ENCODE measurements at places on chromosomes 1 and 21. TPM values are rescaled to one million over a fixed set of nuclear protein-coding genes. Genes with fewer than 3 reads are reported as not detected.

DNA sequence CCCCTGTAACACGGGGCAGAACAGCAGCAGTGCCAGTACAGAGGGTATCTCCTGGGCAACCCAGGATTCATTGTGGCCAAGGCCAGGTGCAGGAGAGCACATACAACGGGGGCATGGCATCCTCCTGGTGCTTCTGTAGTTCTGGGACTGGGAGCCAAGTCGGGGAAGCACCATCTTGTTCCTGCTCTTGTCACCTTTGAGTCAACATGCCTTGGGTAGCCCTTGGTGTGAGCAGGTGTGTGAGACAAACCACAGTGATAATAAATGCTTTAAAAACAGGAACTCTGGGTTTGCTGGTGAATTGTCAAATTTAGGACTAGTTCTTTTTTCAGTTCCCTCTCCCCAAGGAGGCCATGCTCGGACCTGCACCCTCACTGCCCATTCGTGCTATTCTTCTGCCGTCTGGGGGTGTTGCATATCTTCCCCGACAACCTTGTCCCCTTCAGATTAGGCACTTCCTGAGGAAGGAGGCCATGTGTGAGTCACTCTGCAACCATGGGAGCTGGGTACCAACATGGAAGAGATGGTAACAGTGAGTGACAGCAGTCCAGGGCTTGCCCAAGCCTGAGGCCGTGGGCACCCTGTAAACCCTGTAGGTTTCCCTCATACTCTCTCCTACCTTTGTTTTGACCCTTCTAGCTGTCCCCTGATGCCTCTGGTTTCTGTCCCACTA is 150.2 kb downstream of the GRIK3 start:
- peaks cover 21% of the 10 kb centered on the region for H3K27me3 ChIP-seq
- no peaks in the 10 kb centered on the region for H3K4me1 ChIP-seq
- DNase-seq, result peak; percentile 16
- H3K36me3 ChIP-seq, result no peaks in the 10 kb centered on the region

- DNase-seq, result no peak
- H3K4me1 ChIP-seq, result peaks cover 94% of the 10 kb centered on the region
Measured at GRCh38 chr1:54327386-54328065, 78.7 kb downstream of the SSBP3 start.

HIPK1 gene
- 43.6 TPM for total RNA-seq

DNA sequence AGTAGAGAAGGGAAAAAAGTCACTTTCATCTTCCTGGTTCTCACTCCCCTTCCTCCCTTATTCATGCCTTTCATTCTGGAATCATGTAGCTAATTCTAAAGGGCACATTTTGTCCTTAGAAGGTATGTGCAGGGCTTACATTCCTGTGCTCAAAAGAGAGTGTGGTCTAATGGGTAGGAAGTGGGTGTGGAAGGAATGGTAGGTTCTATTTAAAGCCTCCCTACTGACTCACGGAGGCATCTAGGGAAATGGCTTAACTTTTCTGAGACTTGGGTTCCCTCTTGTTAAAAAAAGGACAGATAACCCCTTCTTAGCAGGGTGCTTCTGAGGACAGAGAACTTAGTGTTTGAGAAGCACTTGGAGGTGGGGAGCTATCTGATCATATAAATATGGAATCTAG is 249.3 kb upstream of the DUSP10 start:
- no peak overlapping the region for H3K27ac ChIP-seq
- no peaks in the 10 kb centered on the region for H3K36me3 ChIP-seq
- DNase-seq, result no peak
- H3K4me1 ChIP-seq, result no peaks in the 10 kb centered on the region

- no peaks in the 10 kb centered on the region for H3K36me3 ChIP-seq
- no peak for DNase-seq
- peak overlapping the region; percentile 75 for H3K27ac ChIP-seq
- H3K27me3 ChIP-seq, result peaks cover 4% of the 10 kb centered on the region
Measured at GRCh38 chr21:43717967-43718871, 710 bp upstream of the PDXK start.

SLC45A1 gene
- 4.9 TPM for total RNA-seq

GRCh38 chr1:225855503-225856300 is 26.5 kb downstream of the TMEM63A start:
- peaks cover 18% of the 10 kb centered on the region for H3K36me3 ChIP-seq
- no peak overlapping the region for H3K4me3 ChIP-seq
- no peaks in the 10 kb centered on the region for H3K4me1 ChIP-seq
- H3K27me3 ChIP-seq, result no peaks in the 10 kb centered on the region
- DNase-seq, result no peak

Measured in mesothelial cell of epicardium (in vitro differentiated cells).